HT1080 (cell line): ENCODE measurements at places on chromosomes 4 and X.

- peak; percentile 62 for DNase-seq
Observed at GRCh38 chr4:155207534-155208257, 740 bp upstream of the NPY2R start.

DNA sequence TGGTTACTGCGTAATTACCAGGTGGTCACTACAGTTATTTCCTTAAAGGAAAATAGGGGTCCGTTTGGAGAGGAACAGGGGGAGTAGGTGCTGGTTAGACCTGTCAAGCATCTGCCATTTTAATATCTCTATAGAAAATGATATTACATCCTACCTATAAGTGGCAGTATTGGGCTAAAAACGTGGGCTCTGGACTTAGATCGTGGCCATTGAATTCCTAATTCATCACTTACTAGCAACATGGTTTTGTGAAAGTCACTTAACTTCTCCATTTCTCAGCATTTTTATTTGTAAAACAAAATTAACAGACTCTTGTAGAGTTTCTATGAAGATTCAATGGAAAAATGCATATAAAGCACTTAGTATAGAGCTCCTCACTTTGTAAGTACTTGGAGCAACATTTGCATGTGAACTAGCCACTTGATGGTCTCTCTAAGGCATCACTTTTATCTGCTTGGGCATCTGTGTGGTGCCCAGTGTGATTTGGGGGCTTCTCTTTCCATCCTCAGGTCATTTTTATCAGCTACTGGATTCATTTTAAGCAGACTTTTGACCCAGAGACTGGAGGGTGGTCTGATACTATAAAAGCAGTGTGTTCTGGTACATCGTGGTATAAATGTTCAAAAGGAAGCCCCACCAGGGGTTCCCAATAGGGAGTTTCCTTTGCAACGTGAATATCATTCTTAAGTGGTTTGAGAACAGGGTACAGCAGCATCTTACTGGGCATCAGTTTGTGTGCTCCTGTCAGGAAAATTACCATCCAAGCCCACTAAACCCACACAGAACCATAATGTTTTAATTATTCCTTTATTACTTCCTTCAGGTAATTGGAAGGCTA is 42.7 kb upstream of the RASSF6 start:
- peak; percentile 69 for DNase-seq

DNA sequence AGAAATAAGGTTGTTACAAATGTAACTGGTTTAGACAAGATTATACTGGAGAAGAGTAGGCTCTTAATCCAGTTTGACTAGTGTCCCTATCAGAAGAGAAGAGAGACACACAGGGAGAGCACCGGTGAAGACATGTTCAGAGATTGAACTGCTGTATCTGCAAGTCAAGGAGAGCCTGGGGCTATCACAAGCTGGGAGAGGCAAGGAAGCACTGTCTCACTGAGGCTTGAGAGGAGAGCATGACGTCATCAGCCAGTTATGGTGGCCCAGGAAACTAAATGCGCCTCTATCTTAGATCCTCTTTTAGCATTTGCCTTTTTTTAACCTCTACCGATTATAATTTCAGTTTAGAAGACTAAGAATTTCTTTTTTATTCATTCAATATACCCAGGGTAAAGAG is 583.4 kb downstream of the TRAM1L1 start:
- DNase-seq: no peak

DNA sequence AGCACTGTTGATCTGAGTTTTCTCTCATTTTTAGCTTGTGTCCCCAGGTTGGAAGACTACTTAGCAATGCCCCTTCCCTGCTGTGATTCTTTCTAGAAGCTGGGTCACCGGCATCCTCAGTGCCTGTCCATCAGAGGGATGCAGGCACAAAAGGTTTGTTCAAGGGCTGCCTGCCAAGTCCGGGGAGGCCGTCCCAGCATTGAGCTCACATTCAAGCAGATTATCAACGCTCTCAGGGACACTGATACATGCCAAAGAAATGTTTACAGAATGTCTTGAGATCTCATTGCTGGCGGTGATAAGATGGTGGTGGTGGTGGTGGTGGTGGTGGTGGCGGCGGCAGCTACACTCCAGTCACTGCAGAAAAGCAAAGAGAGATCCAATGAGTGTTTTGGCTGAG is 79.6 kb upstream of the VCX3A start:
- no peak for DNase-seq

DNA sequence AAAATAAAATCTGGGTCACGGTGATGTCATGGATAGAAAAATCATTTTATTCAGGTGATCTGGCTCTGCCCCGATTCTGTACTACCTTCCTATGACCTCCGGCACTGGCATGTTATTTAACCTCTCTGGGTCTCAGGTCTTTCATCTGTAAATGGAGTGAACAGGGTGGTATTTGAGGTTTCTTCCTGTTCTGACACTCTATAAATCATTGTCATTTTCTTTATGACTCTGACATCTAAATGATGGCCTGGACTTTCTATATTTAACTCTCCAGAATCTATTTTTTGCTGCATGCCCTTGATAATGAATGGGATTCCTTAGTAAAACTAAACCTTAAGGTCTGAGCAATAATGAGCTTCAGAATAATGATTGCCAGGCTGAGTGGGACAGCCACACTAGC is 422.0 kb upstream of the CNKSR2 start:
- no peak for DNase-seq

DNA sequence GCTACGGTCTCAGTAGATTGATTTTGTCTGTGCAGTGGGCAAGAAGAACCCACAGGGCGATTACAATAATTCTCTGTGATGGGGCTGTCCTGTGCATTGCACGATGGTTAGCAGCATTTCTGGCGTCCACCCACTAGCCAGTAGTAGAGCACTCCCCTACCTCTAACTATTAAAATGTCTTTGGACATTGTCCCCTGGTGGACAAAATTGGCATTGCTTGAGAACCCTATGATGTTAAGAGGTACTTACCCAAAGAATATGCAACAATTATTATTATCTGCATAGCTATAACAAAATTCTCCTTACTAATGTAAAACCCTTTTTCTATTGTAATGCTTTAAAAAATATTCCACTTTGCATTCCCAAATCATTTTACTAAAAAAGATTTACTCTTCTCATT is 109.5 kb upstream of the VCX3A start:
- DNase-seq: peak; percentile 4

GRCh38 chr4:155678011-155678410 is 11.4 kb downstream of the GUCY1A1 start:
- no peak for DNase-seq

GRCh38 chr4:16655111-16655510 is 243.3 kb downstream of the LDB2 start:
- DNase-seq: no peak

DNA sequence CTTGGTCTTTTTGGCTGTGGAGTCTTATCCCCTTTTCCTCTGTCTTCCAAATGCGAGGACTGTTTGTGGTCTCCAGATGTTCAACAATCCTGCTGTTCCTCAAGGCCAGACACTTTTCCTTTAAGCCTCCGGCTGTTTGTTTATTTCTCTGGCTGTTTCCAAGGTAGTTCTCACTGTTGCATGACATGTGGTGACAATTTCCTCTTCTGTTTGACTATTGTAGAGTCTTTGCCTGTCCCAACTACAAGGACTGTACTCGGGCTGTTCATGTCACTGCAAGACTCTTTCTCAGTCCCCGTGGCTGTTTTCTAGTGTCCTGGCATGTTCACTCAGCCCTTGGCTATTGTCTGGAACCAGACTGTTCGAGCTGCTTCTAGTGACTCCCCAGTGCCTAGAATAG is 50.6 kb downstream of the ZNF157 start:
- no peak for DNase-seq

GRCh38 chr4:114282937-114283336 is 303.5 kb upstream of the ARSJ start:
- DNase-seq: no peak

DNA sequence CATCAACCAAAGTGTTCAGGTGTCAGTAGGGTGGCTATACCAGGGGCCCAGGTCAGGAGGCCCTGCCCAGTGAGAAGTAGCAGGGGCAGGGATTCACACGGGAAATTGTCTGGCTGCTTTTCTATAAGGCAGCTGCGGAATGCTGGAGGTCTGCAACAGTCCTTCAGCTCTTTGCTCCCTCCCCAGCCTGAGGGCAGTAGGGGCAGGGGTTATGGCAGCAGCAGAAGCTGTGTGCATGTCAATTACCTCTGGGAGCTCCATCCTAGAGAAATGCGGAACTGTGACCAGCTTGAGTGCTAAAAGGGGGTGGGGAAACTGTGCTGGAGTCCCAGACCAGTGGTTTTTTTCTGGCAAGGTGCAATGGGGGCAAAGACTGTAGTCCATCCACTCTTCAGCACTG is 810.4 kb downstream of the PCDH7 start:
- no peak for DNase-seq

DNA sequence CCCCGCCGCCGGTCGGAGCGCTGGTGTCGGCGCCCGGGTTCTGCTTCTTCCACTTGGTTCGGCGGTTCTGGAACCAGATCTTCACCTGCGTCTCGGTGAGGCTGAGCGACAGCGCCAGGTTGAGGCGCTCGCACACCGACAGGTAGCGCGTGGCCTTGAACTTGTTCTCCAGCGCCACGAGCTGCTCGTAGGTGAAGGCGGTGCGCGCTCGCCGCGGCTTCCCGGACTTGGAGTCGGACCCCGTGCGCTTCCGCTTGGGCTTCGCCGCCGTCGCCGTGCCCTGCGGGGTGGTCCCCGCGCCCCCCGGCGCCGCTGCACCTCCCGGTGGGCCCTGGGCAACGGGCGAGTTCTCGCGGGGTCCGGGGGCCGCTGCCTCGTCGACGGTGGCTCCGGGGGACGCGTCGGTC is 3.1 kb downstream of the NKX1-1 start:
- no peak for DNase-seq

- DNase-seq: no peak
Observed at GRCh38 chr4:74904509-74905065, 28.3 kb upstream of the PARM1 start.
